ENCODE measurements at places on chromosomes 2 and 18. TPM values are rescaled to one million over a fixed set of nuclear protein-coding genes. Genes with fewer than 3 reads are reported as not detected.

ANO7 gene
- 0.50 TPM for total RNA-seq

ARHGAP28 gene
- total RNA-seq, result 9.0 TPM

HRH4 gene
- total RNA-seq, result not detected

NMUR1 gene
- total RNA-seq, result not detected

LNPK gene
- 34.7 TPM for total RNA-seq

IGFBP5 gene
- 266 TPM for total RNA-seq

KHK gene
- total RNA-seq, result 0.33 TPM

SCN7A gene
- not detected for total RNA-seq

VIT gene
- 0.67 TPM for total RNA-seq

CRYGD gene
- total RNA-seq, result not detected

ACADL gene
- not detected for total RNA-seq

STARD7 gene
- total RNA-seq, result 241 TPM

RNU2-63P gene
- total RNA-seq, result 6.8 TPM

SLC35G4 gene
- not detected for total RNA-seq

RAMP1 gene
- total RNA-seq, result 3.7 TPM

AMER3 gene
- total RNA-seq, result not detected

CBLN2 gene
- total RNA-seq, result not detected

DDX1 gene
- total RNA-seq, result 47.2 TPM

CHRND gene
- total RNA-seq, result not detected

TMEM178A gene
- 0.19 TPM for total RNA-seq
